MCF 10A (cell line): ENCODE measurements at places on chromosomes 16 and 17. TPM values are rescaled to one million over a fixed set of nuclear protein-coding genes. Genes with fewer than 3 reads are reported as not detected.

Gene KRTAP2-3
- total RNA-seq, result not detected in 2 replicates

Gene CCL3
- not detected in 2 replicates for total RNA-seq

Gene ATP2C2
- not detected in 2 replicates for total RNA-seq

Gene TBX2
- total RNA-seq, result 1.5 and 4.3 TPM in 2 replicates

Gene PRSS22
- not detected in 2 replicates for total RNA-seq

Gene C1QBP
- 386 and 438 TPM in 2 replicates for total RNA-seq

Gene PRAC1
- not detected in 2 replicates for total RNA-seq

Gene TBC1D3C
- total RNA-seq, result 3.4 TPM in 1 of 2 replicates, not detected in the other

DNA sequence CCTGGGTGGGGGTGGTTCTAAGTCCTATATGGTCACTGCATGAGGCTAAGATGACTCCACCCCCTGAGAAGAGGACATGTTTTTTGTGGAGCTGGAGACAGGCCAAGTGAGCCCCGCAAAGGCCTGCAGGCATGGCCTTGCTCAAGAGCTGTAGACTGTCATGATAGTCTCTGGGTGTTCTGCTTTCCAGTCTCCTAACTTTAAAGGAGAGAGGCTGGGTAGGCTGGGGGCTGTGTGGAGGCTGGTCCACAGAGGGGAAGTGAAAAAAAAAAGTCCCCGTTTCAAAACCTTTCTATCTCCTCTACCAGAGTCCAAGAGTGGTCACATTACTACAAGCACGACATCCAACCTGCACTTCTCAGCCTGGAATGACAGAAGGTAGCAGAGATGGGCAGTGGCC lies 27.1 kb downstream of the CDRT4 start:
- no peaks in the 10 kb centered on the region for H3K27me3 ChIP-seq
- H3K4me1 ChIP-seq, result no peaks in the 10 kb centered on the region
- no peak overlapping the region for H3K4me3 ChIP-seq

DNA sequence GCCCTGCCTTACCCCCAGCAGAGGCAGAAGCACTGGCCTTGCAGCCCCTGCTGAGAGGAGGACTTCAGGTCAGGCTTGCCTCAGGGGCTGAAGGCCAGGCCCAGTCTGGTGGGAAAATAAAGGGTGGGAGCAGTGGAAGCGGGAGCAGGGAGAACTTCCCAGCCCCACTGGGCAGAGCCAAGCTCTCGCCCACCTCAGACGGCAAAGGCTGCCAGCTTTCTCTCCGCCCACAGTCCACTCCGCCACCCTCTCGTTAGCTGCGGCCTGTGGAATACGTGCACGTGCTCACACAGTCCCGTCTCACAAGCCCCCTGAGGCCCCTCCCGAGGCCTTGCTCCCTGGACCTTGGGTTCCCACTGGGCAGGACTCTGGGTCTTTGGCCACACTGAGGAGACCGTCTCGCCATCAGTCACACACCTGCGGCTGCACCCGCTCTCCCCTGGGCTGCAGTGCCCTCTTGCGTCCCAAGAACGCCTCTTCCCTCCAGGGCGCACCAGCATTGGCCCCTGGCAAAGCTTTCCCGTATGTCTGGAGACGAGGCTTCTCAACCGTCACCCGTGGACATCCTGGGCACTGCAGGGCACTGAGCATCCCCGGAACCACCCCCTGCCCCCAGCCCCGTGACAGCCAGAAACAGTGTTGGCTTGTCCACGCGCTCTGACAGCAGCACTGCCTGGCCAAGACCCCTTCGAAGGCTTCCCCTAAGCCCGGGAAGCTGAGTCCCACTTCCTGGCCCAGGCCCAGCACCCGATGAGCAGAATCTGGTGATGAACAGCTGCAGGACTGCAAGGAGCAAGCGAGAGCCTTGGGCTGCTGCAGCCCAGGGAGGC lies 8.3 kb downstream of the MRPL28 start:
- peak; percentile 86 for DNase-seq
- peaks cover 5% of the 10 kb centered on the region for H3K36me3 ChIP-seq
- no peaks in the 10 kb centered on the region for H3K4me1 ChIP-seq
- H3K4me3 ChIP-seq, result no peak overlapping the region
- no peak overlapping the region for H3K27ac ChIP-seq

GRCh38 chr16:67208154-67208896 lies 9.4 kb downstream of the ELMO3 start:
- peak overlapping the region; percentile 47 for H3K4me3 ChIP-seq
- H3K27ac ChIP-seq, result peak overlapping the region; percentile 66
- peaks cover 35% of the 10 kb centered on the region for H3K4me1 ChIP-seq
- no peak for DNase-seq

GRCh38 chr16:86495756-86496261 lies 14.5 kb upstream of the FOXF1 start:
- H3K27me3 ChIP-seq, result peaks cover 97% of the 10 kb centered on the region
- H3K4me1 ChIP-seq, result peaks cover 6% of the 10 kb centered on the region
- no peak for DNase-seq
- no peak overlapping the region for H3K4me3 ChIP-seq
- no peak overlapping the region for H3K27ac ChIP-seq

DNA sequence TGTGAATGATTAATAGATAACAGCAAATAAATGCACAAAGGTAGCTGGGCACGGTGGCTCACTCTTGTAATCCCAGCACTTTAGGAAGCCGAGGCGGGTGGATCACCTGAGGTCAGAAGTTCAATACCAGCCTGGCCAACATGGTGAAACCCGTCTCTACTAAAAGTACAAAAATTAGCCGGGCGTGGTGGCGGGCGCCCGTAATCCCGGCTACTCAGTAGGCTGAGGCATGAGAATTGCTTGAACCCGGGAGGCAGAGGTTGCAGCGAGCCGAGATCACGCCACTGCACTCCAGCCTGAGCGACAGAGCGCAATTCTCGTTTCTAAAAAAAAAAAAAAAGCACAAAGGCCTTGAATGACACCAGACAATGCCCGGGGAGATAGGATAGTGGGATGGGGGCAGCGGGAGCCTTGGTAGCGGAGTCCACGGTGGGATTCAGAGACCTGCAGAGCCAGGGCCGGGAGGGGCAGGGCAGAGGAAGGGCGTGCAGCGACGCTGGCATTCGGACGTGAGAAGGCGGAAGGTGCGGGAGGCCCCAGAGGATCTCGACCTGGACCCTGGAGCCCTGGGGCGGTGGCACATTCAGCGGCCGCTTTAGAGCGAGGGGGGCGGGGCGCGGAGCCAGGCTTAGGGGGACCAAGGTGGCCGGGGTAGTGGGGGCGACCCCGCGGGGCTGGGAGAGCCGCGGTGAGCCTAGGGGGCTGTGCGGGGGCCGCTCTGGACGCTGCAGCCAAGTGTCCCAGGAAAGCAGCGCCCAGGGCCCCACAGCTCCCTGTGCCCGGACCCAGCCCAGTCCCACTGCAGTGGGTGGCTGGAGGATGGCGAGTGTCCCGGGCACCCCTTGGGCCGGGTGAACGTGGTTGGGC lies 999 bp upstream of the FLYWCH2 start:
- H3K4me1 ChIP-seq, result peaks cover 5% of the 10 kb centered on the region
- no peaks in the 10 kb centered on the region for H3K27me3 ChIP-seq
- DNase-seq, result peak; percentile 34
- H3K4me3 ChIP-seq, result peak overlapping the region; percentile 77

DNA sequence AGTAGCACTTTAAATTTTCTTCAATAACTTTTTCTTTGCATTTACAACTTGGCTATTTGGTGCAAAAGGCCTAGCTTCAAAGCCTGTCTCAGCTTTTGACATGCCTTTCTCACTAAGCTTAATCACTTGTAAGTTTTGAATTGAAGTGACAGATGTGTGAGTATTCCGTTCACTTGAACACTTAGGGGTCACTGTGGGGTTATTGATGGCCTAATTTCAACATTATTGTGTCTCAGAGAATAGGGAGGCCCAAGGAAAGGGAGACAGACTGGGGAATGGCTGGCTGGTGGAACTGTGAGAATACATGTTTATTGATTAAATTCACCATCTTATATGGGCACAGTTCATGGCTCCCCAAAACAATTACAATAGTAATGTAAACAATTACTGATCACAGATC lies 84.1 kb downstream of the TAOK1 start:
- H3K27ac ChIP-seq, result no peak overlapping the region
- no peak for DNase-seq
- peaks cover 50% of the 10 kb centered on the region for H3K36me3 ChIP-seq

- peak overlapping the region; percentile 89 for H3K4me3 ChIP-seq
- H3K27ac ChIP-seq, result peak overlapping the region; percentile 94
- peaks cover 31% of the 10 kb centered on the region for H3K4me1 ChIP-seq
- no peaks in the 10 kb centered on the region for H3K27me3 ChIP-seq
- peaks cover 30% of the 10 kb centered on the region for H3K36me3 ChIP-seq
Observed at GRCh38 chr16:29816694-29817441, 916 bp downstream of the PAGR1 start.

DNA sequence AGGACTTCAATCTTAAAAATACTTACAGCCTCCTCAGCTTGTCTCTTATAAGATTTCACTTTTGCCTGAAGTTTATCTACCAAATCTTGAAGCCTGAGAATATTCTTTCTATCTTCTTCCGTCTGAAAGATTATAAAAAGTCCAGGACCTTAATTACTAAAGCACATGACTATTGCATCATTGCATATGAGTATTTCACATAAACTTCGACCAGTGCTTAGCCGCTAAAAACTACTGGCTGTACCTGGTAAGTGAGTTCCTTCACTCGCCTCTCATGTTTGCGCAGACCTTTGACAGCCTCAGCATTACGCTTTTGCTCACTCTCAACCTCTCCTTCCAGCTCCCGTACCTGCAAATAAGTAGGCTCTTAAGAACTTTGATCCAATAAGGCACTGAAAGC lies 4.7 kb upstream of the MYH1 start:
- H3K4me3 ChIP-seq, result no peak overlapping the region
- no peak for DNase-seq
- peaks cover 70% of the 10 kb centered on the region for H3K27me3 ChIP-seq
- no peaks in the 10 kb centered on the region for H3K36me3 ChIP-seq
- no peaks in the 10 kb centered on the region for H3K4me1 ChIP-seq
- H3K27ac ChIP-seq, result no peak overlapping the region

- H3K4me1 ChIP-seq, result peaks cover 6% of the 10 kb centered on the region
- H3K4me3 ChIP-seq, result no peak overlapping the region
- no peaks in the 10 kb centered on the region for H3K36me3 ChIP-seq
- no peak overlapping the region for H3K27ac ChIP-seq
- DNase-seq, result peak; percentile 61
Observed at GRCh38 chr17:27381007-27381501, 75.2 kb upstream of the KSR1 start.

DNA sequence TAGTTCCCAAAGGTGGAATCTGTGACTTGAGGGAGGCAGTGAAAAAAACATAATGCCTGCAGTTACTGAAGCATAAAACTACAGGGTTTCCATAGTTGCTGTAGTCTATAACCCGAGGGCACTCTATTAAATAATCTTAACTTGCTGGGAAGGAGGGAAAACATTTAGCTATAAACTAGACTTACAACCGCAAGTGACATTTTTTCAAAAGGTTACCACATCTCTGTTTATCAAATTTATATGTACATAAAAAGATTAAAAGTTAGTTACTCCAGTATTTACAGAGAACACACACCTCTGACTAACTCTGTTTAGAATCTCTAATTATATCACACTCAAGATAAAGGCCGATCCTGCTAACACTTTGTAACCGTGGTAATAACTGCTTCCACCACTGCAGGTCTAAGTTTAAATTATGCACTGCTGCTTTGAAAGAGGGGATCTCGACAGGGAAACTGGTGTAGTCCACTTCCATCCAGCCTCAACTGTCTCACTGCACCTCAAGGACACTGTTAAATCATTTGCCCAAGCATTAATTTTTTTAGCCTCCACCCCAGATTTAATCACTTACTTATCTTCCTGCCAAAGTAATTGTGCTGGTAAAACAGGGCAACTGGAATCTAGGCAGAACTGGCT lies 14.6 kb downstream of the KCNJ16 start:
- DNase-seq, result no peak
- no peak overlapping the region for H3K4me3 ChIP-seq

- no peak overlapping the region for H3K4me3 ChIP-seq
- no peak for DNase-seq
- H3K36me3 ChIP-seq, result no peaks in the 10 kb centered on the region
- no peak overlapping the region for H3K27ac ChIP-seq
- H3K27me3 ChIP-seq, result peaks cover 64% of the 10 kb centered on the region
- peaks cover 5% of the 10 kb centered on the region for H3K4me1 ChIP-seq
Observed at GRCh38 chr17:48179071-48179945, 71.7 kb downstream of the SNX11 start.

DNA sequence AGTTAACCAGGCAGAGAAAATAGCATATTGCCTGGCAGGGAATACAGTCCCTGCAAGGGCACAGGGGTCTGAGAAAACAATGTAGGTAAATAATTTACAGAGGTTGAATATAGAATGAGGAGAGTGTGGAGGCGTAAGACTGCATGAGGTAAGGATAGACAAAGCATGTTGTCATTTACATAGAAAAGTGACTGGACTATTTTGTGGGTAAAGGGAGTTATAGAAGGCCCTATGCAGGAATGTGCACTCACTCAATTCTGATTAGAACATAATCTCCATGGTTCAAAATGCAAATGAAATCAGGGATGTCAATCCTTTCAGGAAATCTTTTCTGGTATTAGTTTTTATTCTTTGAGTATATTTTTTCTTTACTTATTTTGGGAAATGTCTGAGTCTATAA lies 285.7 kb upstream of the SALL1 start:
- no peak overlapping the region for H3K27ac ChIP-seq
- peaks cover 3% of the 10 kb centered on the region for H3K4me1 ChIP-seq
- H3K27me3 ChIP-seq, result no peaks in the 10 kb centered on the region
- no peaks in the 10 kb centered on the region for H3K36me3 ChIP-seq
- no peak for DNase-seq

GRCh38 chr16:67388591-67388990 lies 4.7 kb downstream of the TPPP3 start:
- H3K27ac ChIP-seq, result no peak overlapping the region
- no peaks in the 10 kb centered on the region for H3K36me3 ChIP-seq
- DNase-seq, result no peak
- H3K4me1 ChIP-seq, result no peaks in the 10 kb centered on the region
- H3K4me3 ChIP-seq, result no peak overlapping the region

- DNase-seq, result no peak
- no peaks in the 10 kb centered on the region for H3K27me3 ChIP-seq
- no peak overlapping the region for H3K4me3 ChIP-seq
- H3K4me1 ChIP-seq, result no peaks in the 10 kb centered on the region
- no peak overlapping the region for H3K27ac ChIP-seq
Observed at GRCh38 chr16:89908236-89908635, 10.4 kb upstream of the MC1R start.
